Body of pancreas (tissue), 4 donors: ENCODE measurements at places on chromosomes 5 and 9. TPM values are rescaled to one million over a fixed set of nuclear protein-coding genes. Genes with fewer than 3 reads are reported as not detected.

Gene DDX46
- total RNA-seq: 36.3 TPM

DNA sequence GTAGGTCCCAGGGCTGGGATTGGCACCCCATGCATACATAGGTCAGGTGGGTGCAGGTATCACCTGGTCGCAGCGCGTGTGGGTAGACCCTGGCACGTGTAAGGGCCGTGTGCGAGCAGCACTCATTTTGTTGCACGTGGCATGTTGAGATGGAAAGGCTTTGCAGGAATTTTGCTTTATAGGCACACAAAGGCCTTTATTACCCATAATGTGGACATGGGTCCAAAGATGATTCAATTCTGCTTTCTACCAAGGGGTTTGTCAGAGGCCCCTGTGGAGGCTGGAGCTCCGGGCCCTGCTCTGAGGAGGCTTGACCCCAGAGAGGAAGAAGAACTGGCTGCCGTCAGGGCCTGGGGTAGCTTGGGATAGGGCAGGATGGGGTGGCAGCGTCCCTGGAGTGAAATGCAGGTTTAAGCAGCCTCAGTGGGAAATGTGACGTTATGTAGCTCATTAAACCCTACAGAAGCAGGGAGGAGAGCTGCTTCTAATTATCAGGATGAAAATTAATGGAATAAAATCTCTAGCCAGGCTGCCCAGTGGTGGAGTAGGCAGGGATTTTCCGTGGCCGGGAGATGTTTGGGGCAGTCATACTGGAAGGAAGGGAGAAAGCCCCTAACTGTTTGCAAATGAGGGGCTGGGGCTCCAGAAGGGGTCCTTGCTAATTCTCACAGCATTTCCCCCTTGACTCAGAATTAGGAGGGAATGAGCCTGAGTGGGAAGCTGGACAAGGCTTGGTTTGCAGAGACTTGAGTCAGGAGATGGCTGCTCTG, 103.3 kb upstream of the PITX1 start:
- no peak overlapping the region for H3K4me3 ChIP-seq
- H3K27me3 ChIP-seq: no peaks in the 10 kb centered on the region
- no peaks in the 10 kb centered on the region for H3K36me3 ChIP-seq
- no peaks in the 10 kb centered on the region for H3K4me1 ChIP-seq
- no peak overlapping the region for H3K27ac ChIP-seq

Gene ADAMTSL2
- total RNA-seq: 4.2 TPM

GRCh38 chr5:24817966-24818365, 173.2 kb upstream of the CDH10 start:
- H3K36me3 ChIP-seq: no peaks in the 10 kb centered on the region
- H3K4me1 ChIP-seq: no peaks in the 10 kb centered on the region
- no peak overlapping the region for H3K4me3 ChIP-seq
- H3K27ac ChIP-seq: no peak overlapping the region
- DNase-seq: no peak
- no peaks in the 10 kb centered on the region for H3K27me3 ChIP-seq

DNA sequence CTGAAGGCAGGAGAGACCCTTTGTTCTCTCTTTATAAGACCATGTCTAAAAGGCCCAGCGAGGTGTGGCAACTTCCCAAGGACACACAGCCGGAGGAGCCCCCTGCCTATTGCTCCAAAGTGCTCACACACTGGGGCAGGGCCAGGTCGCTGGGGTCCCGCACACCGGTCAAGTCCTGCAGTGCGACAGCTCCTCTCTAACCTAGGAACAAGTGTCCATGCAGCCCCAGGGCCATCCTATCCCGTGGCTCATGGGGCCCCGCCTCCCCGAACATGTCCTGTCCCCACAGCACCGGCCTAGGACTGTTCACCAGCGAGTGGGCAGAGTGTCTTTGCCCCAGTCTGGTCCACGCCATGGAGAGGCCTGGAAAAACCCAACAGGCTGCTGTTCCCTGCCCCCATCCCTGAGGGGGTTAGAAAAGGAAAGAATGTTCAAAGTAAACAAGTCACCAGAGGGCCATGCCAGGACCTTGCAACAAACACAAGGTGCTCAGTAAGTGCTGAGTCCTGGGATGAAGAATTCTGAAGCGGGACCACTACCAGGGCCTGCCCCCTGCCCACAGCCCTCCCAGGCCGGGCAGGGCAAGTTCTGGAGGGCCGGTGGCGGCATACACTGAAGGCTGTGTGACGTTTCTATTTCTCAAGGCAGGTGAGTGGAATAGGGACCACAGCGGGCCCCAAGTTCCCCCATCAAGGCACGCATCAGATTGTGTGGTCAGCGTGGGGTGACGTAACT, 938 bp downstream of the NINJ1 start:
- peak overlapping the region; percentile 70 for H3K4me3 ChIP-seq

Gene IFNB1
- total RNA-seq: not detected

Gene PAX5
- total RNA-seq: not detected

Gene C8G
- not detected for total RNA-seq

DNA sequence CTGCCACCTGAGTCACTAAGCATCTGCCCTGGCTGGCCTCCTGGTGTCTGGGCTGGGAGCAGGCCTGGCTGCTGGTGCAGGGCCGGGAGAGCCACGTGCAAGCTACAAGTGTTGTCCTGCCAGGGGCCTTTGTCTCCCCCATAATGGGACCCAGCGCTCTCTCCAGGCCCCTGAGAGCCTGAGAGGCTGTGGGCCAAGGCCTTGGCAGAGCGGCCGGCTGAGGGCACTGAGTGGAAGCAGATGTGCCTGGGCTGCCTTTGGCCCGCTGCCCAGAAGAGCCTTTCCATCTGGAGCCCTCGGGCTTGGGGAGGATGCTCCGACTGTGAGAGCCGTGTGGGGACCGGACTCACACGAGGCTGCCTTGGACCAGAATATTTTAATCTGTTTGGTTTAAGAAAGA, 185.5 kb downstream of the RGS3 start:
- no peak overlapping the region for H3K4me3 ChIP-seq
- no peaks in the 10 kb centered on the region for H3K27me3 ChIP-seq
- no peaks in the 10 kb centered on the region for H3K4me1 ChIP-seq
- H3K36me3 ChIP-seq: no peaks in the 10 kb centered on the region
- H3K27ac ChIP-seq: no peak overlapping the region

Gene KIF27
- 6.6 TPM for total RNA-seq

DNA sequence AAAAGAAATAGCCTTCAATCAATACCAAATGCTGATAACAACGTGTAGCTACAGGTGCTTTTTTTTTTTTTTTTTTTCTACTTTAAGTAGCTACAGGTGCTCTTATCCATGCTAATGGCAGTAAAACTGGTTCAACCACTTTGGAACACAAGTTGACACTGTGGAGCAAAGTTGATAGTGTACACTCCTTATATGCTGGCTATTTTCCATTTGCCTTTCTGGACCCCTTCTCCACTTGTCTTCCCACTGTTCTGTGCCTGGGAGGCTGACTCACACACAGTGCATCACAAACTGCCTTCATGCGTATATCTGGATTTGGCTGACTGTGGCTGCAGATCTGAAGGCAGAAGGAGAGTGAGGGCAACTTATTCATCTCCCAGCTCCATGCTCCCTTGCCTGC, 247.9 kb downstream of the MSX2 start:
- DNase-seq: peak; percentile 58
- H3K4me3 ChIP-seq: no peak overlapping the region
- no peaks in the 10 kb centered on the region for H3K27me3 ChIP-seq
- peak overlapping the region; percentile 10 for H3K27ac ChIP-seq

Gene KIAA0825
- total RNA-seq: 5.7 TPM

DNA sequence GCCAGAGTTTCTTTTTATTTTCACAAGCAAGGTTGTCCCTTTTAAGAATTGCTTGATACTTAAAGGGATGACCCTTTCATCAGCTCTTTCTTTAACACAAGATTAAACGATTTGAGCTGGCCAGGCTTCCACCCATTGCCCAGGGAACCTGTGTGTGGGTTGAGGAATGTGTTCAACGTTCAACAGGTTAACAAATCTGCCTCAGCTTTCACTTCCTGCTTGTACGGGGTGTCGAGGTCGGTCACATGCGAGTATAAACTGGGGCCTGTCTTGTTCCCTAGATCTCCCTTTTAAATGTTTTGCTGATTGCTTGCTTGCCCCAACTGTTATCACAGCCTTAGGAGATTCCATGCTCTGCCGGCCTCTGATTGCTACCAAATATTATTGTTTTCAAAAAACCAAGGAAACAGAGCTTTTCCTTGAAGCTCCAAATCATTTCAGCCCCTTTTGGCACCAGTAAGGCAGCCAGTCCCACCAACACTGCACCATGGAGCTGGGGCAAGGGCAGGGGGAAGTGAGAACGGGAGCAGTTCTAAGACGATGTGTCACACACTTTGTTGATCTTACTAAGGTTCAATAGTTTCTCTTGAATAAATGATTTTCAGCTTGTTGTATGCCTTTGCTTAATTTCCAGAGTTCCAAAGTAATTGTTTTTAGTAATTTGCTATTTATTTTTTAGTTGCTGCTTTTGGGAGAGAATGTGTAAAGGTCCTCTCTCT, 10.7 kb upstream of the CLK4 start:
- H3K27ac ChIP-seq: no peak overlapping the region
- no peaks in the 10 kb centered on the region for H3K4me1 ChIP-seq
- no peaks in the 10 kb centered on the region for H3K27me3 ChIP-seq

Gene FOXI1
- total RNA-seq: not detected

DNA sequence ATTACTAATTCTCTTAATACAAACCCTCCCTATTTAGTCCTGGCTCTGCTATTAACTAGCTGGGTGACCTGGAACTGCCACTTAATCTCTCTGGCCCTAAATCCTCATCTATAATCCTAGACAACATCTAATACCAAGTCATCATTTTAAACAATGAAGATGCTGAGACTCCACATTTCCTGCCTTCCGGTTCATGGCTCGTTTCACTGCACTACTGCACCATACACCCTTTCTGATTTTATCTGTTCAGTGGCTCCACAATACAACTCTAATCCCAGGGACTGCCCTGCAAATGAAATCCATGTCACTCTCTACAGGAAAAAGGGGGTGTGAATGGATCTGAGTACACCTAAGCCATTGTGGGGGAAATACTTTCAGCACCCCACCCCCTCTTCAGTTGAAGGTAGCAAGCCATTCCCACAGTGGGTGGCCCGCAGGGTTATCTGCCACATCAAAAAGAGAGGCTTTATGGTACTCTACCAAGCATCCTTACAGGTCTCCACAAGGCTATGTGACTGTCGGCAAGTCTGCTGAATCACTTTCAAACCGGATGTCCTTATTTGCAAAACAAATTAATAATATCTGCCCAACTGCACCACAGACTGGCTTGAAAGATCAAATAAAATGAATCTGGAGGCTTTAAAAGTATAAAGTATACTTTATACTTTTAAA, 89.5 kb downstream of the EPB41L4A start:
- H3K27me3 ChIP-seq: no peaks in the 10 kb centered on the region
- H3K36me3 ChIP-seq: no peaks in the 10 kb centered on the region
- H3K4me3 ChIP-seq: no peak overlapping the region
- DNase-seq: no peak

- H3K4me1 ChIP-seq: no peaks in the 10 kb centered on the region
- no peaks in the 10 kb centered on the region for H3K27me3 ChIP-seq
- no peak overlapping the region for H3K4me3 ChIP-seq
- H3K27ac ChIP-seq: no peak overlapping the region
- DNase-seq: no peak
Measured at GRCh38 chr9:19641046-19641445, 147.8 kb downstream of the SLC24A2 start.

Gene GFI1B
- total RNA-seq: not detected

Gene SHISAL2B
- 9.9 TPM for total RNA-seq

DNA sequence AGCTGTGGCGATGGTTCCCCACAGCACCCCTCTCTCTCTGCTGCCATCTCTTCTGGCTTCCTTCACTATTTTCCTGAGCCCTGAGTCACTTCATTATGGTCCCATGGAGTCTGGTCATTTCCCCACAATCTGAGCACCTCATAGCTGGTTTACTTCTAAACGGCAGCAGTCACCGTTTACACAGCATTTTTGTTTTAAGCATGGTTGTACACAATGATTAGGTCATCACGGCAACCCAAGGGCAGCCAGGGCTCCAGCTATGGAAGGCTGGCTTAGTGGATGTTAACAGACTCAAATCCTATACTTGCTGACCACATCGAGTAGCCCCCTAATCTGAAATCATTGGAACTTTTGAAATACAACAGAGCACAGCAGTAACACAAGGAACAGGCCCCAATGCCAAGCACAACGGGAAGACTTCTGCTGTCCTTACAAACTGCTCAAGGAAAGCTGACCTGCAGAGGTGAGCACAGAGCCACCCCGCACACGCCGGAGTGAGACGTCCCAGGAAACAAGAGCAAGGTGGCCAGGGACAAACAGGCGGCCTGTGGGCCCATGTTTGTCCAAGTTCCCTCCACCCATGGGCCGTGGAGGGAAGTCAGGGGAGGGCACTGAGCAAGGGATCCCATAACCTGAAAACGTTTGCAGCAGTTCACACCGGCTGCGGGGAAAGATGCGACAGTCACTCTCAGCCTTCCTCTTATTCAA, 22.9 kb downstream of the CAMSAP1 start:
- DNase-seq: no peak
- H3K36me3 ChIP-seq: no peaks in the 10 kb centered on the region
- H3K4me3 ChIP-seq: no peak overlapping the region
- no peaks in the 10 kb centered on the region for H3K27me3 ChIP-seq
- H3K27ac ChIP-seq: no peak overlapping the region
- peaks cover 42% of the 10 kb centered on the region for H3K4me1 ChIP-seq

- no peak overlapping the region for H3K4me3 ChIP-seq
- no peaks in the 10 kb centered on the region for H3K4me1 ChIP-seq
- H3K27ac ChIP-seq: no peak overlapping the region
- H3K27me3 ChIP-seq: no peaks in the 10 kb centered on the region
- DNase-seq: no peak
Measured at GRCh38 chr5:65695162-65695755, 26.6 kb downstream of the SGTB start.

DNA sequence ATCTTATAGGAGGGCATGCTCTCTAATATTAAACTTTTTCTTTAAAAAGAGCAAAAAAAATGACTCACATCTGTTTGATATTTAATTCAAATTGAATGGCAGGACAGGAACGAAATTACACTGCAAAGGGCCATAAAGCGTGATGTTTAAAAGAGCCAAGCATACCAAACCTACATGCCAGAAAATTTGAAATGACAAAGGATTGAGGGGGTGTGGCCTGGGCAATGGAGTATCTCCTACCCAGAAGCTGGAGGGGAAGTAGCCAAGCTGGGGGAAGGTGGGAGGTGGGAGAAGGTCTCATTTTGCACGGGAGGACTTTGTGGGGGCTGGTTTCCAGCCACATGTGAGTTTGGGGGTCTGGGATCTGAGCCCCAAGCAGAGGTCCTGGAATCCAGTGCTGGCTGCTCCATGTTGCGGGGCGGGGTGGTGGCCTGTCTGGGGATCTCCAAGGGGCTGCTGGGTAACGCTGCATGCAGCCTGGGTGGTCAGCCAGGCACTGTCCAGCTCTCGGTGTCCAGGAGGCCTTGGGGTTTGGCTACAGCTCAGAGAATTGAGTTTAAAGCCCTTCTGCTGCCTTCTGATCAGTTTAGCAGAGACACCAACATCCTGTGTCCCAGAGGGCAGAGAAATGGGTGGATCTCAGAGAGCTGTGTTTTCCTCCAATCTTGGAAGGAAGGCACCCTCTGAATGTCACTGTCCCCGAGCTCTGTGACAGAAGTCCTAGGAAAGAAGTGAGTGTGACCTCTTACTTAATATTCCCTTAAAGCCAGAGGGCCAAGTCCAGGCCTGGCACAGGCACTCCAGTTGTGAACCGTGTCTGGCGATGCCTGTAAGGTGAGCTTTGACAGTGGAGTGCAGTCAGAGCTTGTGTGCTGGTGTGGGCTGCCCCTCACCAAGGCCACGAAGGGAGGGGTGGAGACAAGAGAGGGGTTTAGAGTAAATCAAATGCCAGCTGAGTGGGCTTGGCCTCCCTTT, 7.6 kb downstream of the DCANP1 start:
- no peak for DNase-seq
- H3K36me3 ChIP-seq: no peaks in the 10 kb centered on the region
- H3K4me1 ChIP-seq: peaks cover 8% of the 10 kb centered on the region
- H3K27ac ChIP-seq: no peak overlapping the region
- H3K27me3 ChIP-seq: peaks cover 6% of the 10 kb centered on the region

Gene CANX
- 401 TPM for total RNA-seq
